ENCODE measurements at places on chromosomes 16 and 17. TPM values are rescaled to one million over a fixed set of nuclear protein-coding genes. Genes with fewer than 3 reads are reported as not detected.

DNA sequence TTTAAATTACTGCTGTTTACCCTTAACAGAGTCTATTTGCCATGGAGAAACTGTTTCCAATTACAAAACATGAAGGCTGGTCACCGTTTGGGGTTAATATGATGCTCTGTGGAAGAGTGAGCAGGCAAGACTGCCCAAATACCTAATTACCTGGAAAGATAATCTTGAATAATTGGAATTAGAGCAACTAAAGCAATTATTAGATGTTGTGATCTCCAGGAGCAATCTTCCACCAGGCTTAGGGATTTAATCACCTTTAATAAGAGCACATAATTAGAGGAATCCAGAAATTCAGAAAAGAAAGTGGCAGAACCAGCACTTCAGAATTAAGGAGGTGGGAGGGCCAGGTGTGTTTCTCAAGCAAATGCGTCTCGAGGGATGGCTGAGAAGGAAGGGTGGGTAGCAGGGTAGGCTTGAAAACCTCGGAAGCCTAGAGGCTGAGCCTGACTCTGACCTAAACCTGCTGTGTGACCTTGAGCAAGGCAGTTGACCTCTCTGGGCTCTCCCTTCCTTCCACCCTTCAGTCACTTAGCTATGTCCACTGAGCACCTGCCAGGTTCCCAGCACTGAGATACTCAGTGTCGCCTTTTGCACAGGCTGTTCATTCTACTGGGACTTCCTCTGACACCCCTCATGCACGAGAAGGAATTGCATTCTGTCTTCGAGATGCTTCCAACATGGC is 113.2 kb downstream of the GSG1L start:
- DNase-seq: no peak

DNA sequence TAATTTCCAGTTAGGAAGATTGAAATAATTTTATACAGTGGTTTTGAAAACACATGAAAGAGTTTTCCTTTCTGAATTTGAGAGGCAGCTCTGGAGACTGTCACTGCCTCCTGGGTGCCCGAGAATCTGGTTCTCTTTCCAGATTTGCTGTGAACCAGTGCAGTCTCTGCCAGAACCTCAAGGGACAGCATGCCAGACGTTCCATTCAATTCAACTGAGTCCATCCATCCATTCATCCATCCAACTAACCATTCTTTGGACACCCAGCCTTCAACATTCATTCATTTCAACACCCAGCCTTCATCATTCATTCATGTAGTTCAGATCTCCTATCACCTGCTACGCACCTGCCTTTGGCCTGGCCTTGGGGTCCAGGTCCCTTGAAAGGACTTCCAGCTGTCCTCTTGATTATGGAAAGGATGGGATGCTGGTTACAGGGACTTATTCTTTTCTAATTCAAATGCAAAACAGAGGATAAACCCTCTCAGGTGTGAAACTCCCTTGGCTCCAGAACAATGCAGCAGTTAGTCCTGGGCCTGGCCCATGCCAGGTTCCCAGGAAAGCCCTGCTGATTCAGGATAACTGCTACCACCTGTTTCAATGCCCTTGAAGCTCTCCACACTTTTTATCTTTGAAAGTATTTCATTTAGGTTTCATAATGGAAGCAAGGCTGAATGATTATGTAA is 68.7 kb downstream of the WSCD1 start:
- no peak for DNase-seq

DNA sequence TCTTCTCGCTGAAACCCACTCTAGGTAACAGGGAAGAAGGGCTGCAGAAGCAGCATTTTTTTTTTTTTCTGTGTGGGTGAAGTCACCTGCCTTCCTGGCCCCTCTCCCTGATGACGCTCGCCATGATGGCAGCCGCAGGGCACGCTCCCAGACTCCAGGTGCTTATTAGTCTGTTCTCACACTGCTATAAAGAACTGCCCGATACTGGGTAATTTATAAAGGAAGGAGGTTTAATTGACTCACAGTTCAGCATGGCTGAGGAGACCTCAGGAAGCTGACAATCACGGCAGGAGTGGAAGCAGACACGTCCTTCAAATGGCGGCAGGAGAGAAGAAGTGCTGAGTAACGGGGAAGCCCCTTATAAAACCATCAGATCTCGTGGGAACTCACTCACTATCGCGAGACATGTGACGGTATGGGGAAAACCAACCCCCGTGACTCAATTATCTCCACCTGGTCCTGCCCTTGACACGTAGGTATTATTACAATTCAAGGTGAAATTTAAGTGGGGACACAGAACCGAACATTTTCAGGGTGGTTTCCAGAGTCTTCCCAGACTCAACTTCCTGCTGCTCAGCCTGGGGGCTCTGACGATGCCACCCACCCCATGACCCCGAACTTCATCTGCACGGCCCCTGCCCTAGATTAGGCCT is 34.9 kb upstream of the NLRP1 start:
- no peak for DNase-seq

DNA sequence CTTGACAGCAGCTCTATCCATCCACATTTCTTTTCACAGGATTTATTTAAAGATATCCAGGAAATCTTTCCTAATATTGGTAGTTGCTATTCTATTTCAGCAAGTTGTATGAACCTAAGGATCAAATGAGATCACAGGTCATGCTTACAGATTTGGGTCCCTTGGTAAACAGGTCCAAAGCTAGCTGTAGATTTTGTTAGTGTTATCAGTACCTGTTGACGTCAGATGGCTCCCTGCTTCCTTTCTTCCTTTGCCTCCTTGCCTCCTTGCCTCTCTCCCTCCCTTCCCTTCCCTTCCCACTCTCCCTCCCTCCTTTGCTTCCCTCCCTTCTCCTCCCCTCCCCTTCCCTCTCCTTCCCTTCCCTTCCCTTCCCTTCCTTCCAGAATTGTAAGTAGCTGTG is 76.6 kb downstream of the EFCAB13 start:
- no peak for DNase-seq

DNA sequence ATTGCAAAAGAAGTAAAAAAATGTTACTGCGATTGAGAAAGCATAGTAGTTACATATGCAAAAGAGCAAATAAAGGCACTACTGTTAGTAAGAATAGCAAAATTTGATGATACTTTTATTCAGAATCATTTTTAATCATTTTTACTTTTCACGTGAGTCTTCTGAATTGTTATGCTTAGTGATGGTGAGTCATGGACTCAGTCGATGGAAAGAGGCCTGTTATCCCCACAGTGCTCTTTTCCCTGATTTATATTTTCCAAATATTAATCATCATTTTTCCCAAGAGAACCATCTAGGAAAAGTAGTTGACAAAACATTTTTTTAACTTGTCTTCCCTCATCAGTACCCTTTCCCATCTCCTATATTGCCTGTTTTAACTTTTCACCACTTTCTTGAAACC is 181.1 kb downstream of the CHD9 start:
- DNase-seq: no peak

DNA sequence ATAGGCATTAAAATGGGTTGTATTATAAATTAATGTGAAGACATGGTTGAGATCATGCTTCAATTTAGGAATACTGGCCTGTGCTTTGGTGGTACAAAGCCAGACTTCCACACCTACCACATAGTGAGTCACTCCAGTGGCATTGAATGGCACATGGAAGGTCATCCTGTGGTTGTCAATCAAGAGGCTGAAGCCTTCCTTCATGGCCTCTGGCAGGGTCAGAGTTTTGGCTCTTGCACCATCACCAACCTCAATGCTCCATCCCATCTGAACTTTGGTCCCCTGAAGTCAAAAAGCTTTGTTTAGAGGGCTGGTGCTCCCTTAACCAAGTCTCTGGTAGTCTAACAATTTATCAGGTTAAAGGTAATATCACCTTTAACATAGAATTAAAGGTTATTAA is 6.1 kb downstream of the ZP2 start:
- no peak for DNase-seq

- no peak for DNase-seq
Measured at GRCh38 chr16:86027373-86028126, 128.6 kb downstream of the IRF8 start.

Gene TBC1D3C
- not detected for polyA plus RNA-seq

Gene CEMP1
- 2.2 TPM for polyA plus RNA-seq
